B cell (primary cell): ENCODE measurements at places on chromosomes 2 and 18. TPM values are rescaled to one million over a fixed set of nuclear protein-coding genes. Genes with fewer than 3 reads are reported as not detected.

DNA sequence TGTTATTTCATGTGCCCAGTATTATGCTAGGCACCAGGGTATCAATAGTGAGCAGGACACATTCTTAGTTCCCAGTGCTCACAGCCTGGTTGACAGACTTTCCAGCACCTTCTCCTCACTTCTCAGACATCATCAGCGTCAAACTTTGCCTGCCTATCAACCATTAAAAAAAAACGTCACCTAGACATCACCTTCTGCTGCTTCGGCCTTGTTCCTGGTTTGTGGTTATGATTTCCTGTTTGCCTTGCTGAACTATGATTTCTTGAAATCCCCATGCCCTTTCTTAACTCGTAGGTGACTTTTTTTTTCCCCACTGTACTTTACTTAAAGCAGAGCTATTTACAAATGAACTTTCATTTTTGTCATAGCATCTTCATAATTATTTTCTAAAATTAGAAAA, 60.4 kb upstream of the NABP1 start:
- H3K4me3 ChIP-seq: no peak overlapping the region
- no peaks in the 10 kb centered on the region for H3K27me3 ChIP-seq
- H3K27ac ChIP-seq: peak overlapping the region; percentile 77
- H3K4me1 ChIP-seq: peaks cover 29% of the 10 kb centered on the region
- peak; percentile 88 for DNase-seq

DNA sequence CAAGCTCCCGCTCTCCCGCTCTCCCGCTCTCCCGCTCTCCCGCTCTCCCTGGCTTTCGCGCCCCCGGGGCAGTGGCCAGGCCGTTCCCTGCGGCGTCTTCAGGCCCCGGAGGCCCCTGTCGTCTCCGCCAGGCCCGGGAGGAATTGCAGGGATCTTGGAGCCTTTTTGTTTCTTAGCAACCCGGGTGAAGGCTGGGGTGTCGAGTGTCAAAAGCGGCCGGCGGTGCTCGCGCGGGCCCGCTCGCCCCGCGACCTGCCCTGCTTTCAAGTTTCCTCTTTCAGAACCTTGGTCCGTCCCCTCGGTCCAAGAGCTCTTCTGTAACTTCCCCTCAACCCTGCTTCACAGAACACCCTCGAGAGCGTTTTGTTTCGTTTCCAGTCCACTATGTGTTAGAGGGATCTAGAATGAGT, 1.4 kb downstream of the RNF138 start:
- peak; percentile 85 for DNase-seq
- peaks cover 40% of the 10 kb centered on the region for H3K4me1 ChIP-seq
- H3K4me3 ChIP-seq: peak overlapping the region; percentile 86

Gene IL1R2
- not detected in 2 replicates for polyA plus RNA-seq

DNA sequence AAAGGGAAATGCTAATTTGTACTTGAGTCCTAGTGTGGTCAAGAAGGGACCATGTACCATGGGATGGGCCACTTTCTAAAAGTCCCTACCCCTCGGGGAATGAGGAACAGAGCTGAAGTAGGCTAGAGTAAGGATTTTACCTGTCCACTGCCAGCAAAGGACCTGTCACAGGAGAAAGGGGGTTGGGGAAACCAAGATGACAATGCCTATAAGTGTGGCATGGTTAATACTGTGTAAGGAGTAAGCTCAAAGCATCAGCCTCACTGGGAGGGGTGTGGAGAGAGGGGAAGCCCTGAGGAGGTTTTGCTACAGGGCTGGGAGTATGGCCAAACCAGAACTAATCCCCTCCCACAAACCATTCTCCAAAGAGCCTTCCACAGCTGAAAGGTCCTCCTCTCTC, 15.8 kb downstream of the GKN2 start:
- no peaks in the 10 kb centered on the region for H3K36me3 ChIP-seq
- H3K4me3 ChIP-seq: no peak overlapping the region
- peaks cover 5% of the 10 kb centered on the region for H3K27me3 ChIP-seq
- no peak for DNase-seq

Gene POLE4
- 17.5 and 23.3 TPM in 2 replicates for polyA plus RNA-seq

- H3K27me3 ChIP-seq: no peaks in the 10 kb centered on the region
- H3K36me3 ChIP-seq: no peaks in the 10 kb centered on the region
- H3K4me1 ChIP-seq: no peaks in the 10 kb centered on the region
- H3K27ac ChIP-seq: no peak overlapping the region
- DNase-seq: no peak
Observed at GRCh38 chr2:14387332-14387731, 245.2 kb upstream of the LRATD1 start.

- peaks cover 7% of the 10 kb centered on the region for H3K4me1 ChIP-seq
- no peak overlapping the region for H3K27ac ChIP-seq
- no peaks in the 10 kb centered on the region for H3K27me3 ChIP-seq
- H3K36me3 ChIP-seq: no peaks in the 10 kb centered on the region
- H3K4me3 ChIP-seq: no peak overlapping the region
Observed at GRCh38 chr2:172518995-172519394, 36.9 kb upstream of the PDK1 start.

Gene RAB6D
- not detected in 2 replicates for polyA plus RNA-seq

GRCh38 chr18:50644807-50645206, 84.9 kb downstream of the MAPK4 start:
- no peak for DNase-seq
- H3K27me3 ChIP-seq: no peaks in the 10 kb centered on the region
- H3K27ac ChIP-seq: no peak overlapping the region
- H3K4me1 ChIP-seq: no peaks in the 10 kb centered on the region

Gene SCN9A
- 0.04 TPM in 1 of 2 replicates, not detected in the other for polyA plus RNA-seq

DNA sequence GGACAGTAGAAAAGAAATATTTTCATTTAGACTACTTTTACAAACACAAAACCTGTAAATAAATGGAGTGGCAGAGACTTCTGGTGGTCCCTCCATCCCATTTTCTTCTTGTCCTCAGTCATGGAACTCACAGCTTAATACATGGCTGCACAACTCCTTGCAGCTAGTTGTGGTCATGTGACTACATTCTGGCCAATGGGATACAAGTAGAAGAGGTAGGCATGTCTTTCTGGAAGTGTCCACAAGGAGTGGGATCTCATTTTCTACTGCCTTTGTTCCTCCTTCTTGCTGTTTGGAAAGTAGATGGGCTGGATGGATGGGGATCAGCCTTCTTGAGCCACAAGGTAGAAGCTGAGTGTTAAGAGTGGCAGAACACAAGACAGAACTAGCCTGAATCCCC, 555.8 kb downstream of the SATB2 start:
- H3K27me3 ChIP-seq: no peaks in the 10 kb centered on the region
- DNase-seq: no peak
- no peak overlapping the region for H3K27ac ChIP-seq
- no peak overlapping the region for H3K4me3 ChIP-seq
- no peaks in the 10 kb centered on the region for H3K36me3 ChIP-seq
- no peaks in the 10 kb centered on the region for H3K4me1 ChIP-seq

Gene EHD3
- polyA plus RNA-seq: 7.9 and 19.0 TPM in 2 replicates

DNA sequence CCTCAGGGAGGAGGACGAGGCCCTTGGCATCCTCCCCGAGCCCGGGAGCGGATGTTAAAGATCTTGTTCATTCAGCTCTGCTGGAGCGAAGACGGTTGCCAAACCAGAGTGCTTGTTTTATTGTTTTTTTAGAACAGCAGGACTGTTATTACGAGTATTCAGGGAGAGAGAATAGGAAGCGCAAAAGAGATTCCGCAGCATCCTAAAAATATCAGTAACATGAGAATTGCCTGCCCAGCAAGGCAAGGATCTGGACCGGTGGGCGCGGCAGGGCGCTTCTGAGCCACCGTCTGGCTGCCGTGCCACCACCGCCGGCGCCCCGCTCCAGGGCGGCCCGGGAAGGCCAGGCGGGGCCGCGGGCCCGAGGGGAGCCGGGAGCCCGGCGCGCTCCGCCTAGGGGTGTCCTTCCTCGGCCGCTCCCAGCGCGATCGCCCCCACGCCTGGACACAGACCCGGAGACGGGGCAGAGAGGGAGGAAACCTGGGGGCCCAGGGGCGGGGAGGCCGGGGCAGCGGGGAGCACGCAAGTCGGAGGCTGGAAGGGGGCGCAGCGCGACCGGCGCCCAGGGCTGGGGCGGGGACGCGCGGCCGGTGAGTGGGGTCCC, 843 bp downstream of the CYS1 start:
- no peaks in the 10 kb centered on the region for H3K36me3 ChIP-seq
- peaks cover 34% of the 10 kb centered on the region for H3K27me3 ChIP-seq
- H3K4me1 ChIP-seq: peaks cover 17% of the 10 kb centered on the region
- no peak overlapping the region for H3K27ac ChIP-seq
- peak; percentile 53 for DNase-seq

Gene TRABD2A
- 10.1 and 17.7 TPM in 2 replicates for polyA plus RNA-seq

- H3K36me3 ChIP-seq: no peaks in the 10 kb centered on the region
- no peak overlapping the region for H3K4me3 ChIP-seq
- H3K27ac ChIP-seq: no peak overlapping the region
- no peaks in the 10 kb centered on the region for H3K4me1 ChIP-seq
Observed at GRCh38 chr2:226529556-226529955, 270.1 kb downstream of the IRS1 start.

GRCh38 chr2:198400999-198401398, 596.6 kb downstream of the PLCL1 start:
- H3K4me3 ChIP-seq: no peak overlapping the region
- no peak overlapping the region for H3K27ac ChIP-seq
- H3K4me1 ChIP-seq: no peaks in the 10 kb centered on the region
- no peaks in the 10 kb centered on the region for H3K27me3 ChIP-seq
- no peaks in the 10 kb centered on the region for H3K36me3 ChIP-seq

Gene SERPINB2
- polyA plus RNA-seq: 0.25 and 1.1 TPM in 2 replicates

- H3K4me3 ChIP-seq: no peak overlapping the region
- no peak overlapping the region for H3K27ac ChIP-seq
- H3K36me3 ChIP-seq: peaks cover 13% of the 10 kb centered on the region
- DNase-seq: no peak
Observed at GRCh38 chr2:164691346-164691887, 70.1 kb upstream of the GRB14 start.

Gene SERPINB3
- not detected in 2 replicates for polyA plus RNA-seq

Gene CARF
- 10.1 and 11.3 TPM in 2 replicates for polyA plus RNA-seq

- peaks cover 4% of the 10 kb centered on the region for H3K27me3 ChIP-seq
- H3K27ac ChIP-seq: no peak overlapping the region
- H3K36me3 ChIP-seq: no peaks in the 10 kb centered on the region
- no peak for DNase-seq
- no peaks in the 10 kb centered on the region for H3K4me1 ChIP-seq
Observed at GRCh38 chr2:176582990-176583481, 313.8 kb downstream of the MTX2 start.

DNA sequence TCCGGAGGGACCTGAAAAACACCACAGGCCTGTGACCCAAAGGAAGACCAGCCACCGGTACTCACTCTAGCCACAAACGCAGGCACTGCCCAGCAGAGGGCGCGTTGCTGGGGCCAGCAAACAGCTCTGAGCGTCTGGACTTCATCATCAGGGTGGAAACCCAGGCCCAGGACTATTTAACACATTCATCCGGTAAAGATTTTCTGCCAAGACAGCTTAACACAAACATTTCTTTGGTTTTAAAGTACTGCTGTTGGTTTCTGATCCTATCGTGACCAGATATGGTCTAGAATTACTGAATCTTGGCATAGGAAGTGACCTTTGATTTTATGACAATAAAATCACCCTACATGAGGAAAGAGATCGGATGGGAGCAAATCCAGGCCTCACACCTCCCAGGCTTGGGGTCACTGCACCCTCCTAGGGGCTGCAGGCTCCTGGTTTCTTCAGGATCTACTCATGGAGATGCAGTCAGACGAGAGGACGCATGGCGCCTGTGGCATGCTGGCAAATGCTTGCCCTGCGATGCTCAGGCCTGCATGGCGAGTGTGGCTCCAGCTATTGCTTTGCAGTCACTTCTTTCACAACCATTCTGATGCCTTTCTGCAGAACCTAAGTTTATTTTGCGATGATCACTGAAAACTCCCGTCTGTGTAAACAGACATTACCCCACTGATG, 130.4 kb downstream of the COL4A4 start:
- peak; percentile 13 for DNase-seq
- no peak overlapping the region for H3K4me3 ChIP-seq
- H3K27me3 ChIP-seq: no peaks in the 10 kb centered on the region

DNA sequence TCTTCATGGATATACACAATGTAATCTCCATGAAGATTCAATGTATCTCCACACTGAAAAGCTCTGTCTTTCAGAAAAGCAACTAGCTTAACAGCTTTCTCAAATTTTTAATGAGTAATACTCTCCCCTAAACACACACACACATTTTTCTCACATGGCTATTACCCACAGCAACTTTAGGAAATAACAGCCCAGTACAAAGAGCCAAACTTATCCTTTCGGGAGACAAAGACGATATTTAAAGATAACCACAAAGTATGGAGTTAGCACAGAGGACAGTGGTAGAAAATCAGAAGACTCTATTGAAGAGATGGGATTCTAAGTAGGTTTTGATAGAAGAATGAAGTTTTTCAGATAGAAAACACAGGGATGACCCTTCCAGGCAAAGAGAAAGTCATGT, 394.9 kb upstream of the TRIB2 start:
- H3K4me3 ChIP-seq: no peak overlapping the region
- H3K4me1 ChIP-seq: peaks cover 36% of the 10 kb centered on the region
- no peak for DNase-seq
- H3K27ac ChIP-seq: no peak overlapping the region
- no peaks in the 10 kb centered on the region for H3K27me3 ChIP-seq
- H3K36me3 ChIP-seq: no peaks in the 10 kb centered on the region

DNA sequence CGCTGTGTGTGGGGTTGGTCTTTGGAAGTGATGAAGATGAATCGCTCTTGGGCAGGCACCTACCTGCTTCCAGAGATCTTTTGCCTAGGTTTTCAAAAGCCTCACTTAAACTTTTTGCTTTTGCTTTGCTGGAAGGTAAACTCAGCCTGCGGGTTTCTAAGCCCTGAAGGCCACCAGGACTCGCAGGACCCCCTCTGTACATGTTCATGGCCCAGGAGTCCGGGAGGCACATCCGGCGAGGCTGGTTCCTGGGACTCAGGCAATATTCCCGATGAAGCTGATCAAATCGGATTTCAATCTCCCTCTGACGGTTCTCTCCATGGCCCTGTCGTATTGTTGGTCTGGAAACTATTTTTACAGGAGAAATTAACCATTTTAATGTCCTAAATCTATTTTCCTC, 13.2 kb downstream of the HJURP start:
- DNase-seq: no peak
- H3K36me3 ChIP-seq: no peaks in the 10 kb centered on the region
- no peak overlapping the region for H3K4me3 ChIP-seq

DNA sequence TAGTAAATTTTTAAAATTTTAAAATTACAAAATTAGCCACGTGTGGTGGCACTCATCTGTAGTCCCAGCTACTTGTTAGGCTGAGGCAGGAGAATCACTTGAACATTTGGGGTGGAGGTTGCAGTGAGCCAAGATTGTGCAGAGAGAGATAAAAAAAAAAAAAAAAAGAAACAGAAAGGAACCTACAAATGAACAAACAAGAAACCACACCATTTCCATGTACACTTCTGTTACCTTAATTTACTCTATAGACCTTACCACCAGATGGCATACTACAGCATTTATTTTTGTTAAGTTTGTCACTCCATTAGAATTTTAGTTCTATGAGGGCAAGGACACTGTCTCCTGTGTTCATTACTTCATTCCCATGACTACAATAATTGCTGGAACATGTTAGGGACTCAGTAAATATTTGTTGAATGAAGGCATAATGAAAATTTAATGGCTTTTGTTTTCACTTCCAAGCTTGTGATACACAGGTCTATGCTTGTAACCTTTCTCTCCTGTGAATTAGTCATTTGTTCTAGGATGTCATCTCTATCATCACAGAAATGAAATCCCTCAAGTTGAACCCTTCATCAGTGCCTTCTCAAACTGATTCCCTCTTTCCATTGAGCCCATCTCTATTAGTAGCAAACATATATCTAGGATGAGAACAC, 76.0 kb downstream of the ARHGAP15 start:
- peak overlapping the region; percentile 50 for H3K27ac ChIP-seq
- DNase-seq: peak; percentile 55
- H3K36me3 ChIP-seq: peaks cover 80% of the 10 kb centered on the region
- peaks cover 17% of the 10 kb centered on the region for H3K4me1 ChIP-seq
- no peak overlapping the region for H3K4me3 ChIP-seq

- H3K4me1 ChIP-seq: no peaks in the 10 kb centered on the region
- no peak overlapping the region for H3K27ac ChIP-seq
- H3K36me3 ChIP-seq: no peaks in the 10 kb centered on the region
- H3K27me3 ChIP-seq: no peaks in the 10 kb centered on the region
- H3K4me3 ChIP-seq: no peak overlapping the region
Observed at GRCh38 chr2:85334928-85335327, 7.1 kb upstream of the TGOLN2 start.
